ENCODE measurements at places on chromosomes 3 and 15.

DNA sequence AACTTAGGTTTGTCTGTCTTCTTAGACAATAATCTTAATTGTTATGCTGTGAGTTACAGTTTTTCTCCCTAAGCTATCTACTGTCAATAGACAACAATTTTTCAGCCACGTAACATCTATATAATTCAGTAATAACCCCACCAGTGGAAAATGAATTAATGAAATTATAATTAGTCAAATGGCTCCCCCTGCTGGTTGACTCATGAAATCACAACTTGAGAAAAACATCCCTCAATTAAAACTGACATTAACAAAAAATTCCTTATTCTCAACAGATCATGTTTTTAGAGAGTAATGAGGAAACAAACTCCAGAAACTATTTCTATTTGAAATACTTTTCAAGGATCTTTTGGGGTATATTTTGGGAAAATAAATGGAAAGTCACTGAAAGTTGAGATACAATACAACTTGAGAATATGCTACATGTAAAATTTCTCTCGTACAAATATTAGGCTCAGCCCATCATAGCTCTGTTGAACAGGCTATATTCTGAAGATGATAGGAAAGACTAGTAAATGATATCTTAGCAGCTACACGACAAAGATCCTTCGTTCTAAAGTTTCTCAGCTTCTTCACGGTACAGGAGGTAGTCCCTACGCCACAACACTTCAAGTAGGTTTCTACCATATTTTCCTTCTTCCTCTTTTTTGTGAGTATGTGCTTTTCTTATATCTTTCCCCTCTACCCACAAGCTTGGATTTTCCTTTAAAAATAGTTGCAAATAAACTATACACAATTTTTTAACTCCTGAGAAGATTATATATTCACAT lies 20.7 kb downstream of the PPP1R2 start:
- no peak for DNase-seq

DNA sequence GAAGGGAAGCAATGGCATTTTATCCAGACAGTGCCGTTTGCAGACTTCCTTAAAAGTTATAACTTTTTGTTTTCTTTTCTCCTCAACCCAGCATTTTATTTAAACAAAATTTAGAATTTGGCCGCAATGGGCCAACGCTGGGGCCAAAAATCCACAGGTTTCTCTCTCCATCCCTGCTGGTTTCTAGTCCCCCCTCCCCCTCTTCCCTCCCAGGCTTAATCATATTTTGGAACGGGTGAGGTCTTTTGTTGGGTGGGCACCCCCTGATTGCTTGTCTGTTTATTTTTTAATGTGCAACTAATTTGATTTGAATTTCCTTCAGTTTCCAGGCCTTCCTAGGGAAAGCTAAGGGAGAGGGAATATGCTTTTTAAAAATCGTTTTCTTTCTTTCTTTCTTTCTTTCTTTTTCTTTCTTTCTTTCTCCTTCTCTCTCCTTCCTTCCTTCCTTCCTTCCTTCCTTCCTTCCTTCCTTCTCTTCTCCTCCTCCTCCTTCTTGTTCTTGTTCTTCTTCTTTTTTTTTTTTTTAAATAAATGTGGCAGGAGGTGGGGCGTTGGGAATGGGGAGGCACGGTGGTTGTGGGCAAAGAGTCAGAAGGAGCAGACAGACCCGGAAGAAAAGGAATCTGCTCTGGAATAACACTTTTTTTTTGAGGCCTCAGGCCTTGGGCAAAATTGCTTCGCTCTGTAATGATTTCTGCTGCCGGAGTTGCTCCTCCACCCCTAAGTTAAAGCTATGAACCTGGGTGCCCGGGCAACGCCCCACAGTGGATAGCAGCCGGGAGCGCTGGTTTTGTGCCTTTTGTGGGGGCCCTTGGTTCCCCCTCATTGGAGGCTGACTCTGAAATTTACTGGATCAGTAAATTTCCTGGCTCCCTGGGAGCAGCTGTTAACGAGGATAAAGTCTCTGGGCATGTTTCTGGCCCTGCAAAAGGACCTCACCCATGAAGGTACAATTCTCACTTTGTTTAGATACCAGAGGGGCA lies 1.9 kb downstream of the FNDC3B start:
- DNase-seq, result no peak

DNA sequence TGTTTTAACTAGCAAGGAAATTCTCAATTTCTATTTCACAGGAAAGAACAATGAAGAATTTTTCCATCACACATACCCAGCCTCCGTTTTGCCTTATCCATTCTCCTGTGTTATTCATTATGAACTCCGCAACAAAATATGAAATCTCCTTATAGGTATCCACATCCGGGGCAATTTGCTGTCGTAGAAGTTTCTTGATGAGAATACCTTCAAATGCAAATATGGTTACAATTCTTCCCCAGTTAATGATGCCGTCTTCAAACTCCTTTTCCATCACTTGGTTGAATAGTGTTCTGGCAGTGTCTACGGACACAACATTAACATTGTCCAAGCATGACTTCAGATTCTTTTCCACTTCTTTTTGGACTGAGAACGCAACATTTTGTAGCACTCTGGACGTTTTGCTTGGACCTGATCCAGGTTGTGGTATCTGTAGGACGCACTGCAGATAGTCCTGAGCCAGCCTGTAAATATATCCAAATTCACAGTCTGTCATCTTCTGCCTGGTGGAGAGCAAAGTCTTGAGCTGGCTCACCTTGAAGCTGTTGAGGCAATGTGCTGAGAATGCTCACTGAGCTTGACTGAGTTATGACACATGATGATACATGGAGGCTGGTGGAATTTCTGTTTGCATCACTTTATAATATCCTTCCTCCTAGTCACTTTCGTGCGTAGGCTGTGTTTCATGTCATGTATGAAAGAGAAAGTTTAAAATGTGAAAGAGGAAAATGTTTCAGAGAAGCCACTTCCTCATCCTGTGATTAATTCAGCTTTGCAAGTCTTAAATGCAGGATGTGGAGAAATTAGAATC lies at the start of gene BCL2A1:
TSS of gene BCL2A1 (minus strand) at position 573 of the 811 bp plus-strand sequence. CDS start at position 496, 77 bp downstream.
- DNase-seq, result peak; percentile 74

DNA sequence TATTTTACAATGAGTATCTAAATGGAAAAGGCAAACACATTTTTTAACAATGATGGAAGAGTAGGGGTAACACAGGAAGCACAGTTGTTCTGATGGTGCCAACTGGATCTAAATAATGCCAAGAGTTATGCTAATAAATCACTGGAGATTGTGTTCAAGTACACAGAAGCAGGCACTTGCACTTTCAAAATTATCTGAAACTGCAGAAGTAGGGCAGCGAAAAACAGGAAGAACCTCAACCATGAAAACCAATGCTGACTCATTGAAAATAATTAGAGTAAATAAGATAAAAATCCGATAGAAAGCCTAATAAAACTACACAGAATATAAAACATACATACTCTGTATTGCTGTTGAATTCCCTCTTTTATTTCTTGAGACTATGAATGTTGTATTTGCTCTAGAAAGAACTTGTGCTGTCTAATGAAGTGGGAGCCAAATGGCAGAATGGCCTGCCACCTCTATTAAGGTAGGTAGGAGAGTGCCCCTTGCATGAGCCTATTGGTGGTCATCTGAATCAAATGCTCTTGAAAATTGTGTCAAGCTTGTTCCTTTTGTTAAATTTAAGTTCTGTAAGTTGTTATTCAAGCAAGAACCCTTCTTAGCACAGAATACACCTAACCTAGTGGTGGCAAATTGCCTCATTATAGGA lies 93.7 kb downstream of the ABI3BP start:
- DNase-seq, result no peak

DNA sequence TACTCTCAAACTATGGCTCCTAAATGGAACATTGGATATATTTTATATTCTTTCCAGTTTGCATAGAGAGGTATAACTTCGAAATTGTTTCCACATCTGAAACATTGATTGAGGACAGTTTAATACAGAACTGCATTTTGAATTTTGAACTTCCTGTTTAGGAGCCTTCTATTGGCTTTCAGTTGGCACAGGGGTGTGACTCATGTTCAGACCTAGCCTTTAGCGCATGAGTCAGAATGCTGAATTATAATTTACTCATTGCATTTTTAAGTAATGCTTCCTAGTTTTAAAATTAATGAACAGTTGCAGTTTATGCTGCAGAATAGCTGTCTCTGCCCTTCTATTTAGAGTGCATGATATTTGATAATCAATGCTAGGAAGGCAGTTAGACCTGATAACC lies 751.7 kb downstream of the CADM2 start:
- no peak for DNase-seq

- DNase-seq, result no peak
Observed at GRCh38 chr15:85563328-85563727, 182.9 kb downstream of the AKAP13 start.

- DNase-seq, result no peak
Observed at GRCh38 chr3:99084826-99085225, 183.3 kb upstream of the DCBLD2 start.

DNA sequence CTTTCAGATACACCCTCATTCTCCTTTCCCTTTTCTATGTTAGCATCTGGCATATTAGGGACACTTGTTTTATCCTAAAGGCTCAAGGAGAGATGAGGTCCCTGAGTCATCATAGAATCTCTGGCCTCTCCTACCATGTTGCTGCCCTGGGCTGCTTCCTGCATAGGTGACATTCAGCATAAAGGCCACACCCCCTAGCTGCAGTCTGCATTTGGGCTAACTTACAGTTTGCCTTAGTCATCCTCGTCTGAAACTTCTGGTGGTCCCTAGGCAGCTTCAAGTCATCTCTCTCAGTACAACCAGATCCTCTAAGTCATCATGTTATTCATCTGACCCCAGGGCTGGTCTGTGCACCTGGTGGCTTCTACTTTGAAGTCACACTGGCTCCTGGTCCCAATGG lies 982.7 kb upstream of the NR2F2 start:
- no peak for DNase-seq

- DNase-seq, result no peak
Observed at GRCh38 chr3:195187609-195188425, 83.1 kb downstream of the XXYLT1 start.

DNA sequence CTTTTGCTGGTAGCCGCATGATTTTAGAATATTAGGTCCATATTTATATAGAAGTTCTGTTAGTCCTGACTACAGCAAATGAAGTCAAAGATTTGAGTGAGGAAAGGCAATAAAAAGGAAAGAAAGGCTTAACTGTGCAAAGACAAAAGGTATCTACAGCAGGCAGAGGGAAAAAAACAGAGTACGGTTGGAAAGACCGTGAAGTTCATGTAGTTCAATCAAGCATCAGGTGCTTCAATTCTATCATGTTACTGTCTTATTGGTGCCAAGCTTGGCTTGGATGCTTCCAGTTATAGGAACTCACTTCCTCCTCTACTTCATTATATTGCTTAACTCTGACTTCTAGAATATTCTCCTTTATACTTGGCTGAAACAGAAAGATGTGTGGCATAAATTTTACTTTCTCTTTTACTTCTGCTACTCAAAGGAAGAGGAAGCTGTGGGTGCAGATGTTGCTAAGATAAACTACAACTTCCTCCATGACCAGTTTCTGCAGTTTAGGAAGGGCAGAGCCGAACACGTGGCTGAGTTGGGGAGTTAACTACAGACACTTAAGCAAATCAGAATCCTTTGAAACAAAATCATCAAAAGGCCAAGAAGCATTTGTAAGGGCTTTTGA lies 72.6 kb upstream of the ZBED2 start:
- peak; percentile 65 for DNase-seq

DNA sequence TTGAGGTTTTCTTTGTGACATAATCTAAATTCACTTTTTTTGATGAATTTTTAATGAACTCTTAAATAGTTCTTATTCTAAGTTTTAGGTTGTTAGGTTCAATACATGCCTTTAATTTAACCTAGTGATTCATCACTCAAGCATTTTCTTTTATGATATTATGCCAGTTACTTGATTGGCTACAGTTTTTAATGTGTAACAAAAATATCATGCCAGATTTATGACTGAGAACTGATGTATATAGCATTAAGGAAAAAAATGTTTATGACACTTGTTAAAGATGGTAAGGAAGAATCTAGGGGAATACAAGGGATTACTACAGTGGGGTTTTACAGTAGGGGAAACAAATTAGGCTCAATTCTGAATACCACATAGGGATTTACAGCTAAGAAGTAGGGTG lies 103.1 kb downstream of the VGLL3 start:
- DNase-seq, result no peak

DNA sequence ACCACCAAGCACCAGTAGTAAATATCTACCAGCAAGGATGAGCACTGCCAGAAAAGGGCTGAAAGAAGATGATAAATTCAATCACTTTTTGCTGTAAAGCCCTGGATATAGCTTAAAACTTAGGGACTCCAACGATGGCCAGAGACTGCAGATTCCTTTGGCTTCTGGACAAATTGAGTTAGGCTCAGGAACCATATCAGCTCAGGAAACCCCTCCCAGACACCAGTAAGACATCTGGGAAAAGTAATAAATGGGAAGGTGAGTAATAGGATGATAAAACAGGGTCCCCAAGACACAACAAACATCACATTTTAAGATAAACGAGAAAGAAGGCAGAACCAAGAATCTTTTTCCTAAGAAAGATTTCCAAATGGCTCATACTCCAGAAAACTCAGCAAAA lies 65.0 kb downstream of the ANP32A start:
- DNase-seq, result no peak

DNA sequence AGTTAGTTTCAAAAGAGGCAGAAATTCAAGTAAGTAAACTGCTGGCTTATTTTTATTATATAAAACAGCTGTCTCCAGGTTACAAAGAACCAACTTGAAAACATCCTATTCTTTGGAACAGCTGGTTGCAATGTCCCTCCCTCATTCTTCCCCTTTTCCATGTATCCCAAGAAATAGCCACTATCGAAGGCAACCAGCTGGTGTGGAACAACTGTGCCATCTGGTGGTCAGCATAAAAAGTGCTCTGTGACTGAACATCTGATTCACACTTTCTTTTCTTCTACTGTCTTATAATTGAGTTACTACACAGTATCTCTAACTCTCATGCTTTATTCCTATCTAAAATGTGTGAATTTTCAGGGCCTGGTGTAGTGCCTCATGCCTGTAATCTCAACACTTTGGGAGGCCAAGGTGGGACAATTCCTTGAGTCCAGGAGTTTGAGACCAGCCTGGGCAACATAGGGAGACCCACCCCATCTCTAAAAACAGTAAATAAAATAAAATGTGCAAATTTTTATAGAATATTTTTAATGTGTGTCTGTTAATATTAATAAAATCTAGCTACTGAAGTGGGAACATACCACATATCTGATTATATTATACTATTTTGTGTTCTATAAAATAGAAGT lies 9.6 kb downstream of the OSBPL11 start:
- DNase-seq, result peak; percentile 15

GRCh38 chr3:9399337-9399703 lies 1.9 kb downstream of the SETD5 start:
- DNase-seq, result no peak

GRCh38 chr3:54065140-54065539 lies 57.2 kb upstream of the CACNA2D3 start:
- no peak for DNase-seq
